ENCODE measurements at places on chromosomes 13 and 19.

- DNase-seq, result no peak
Observed at GRCh38 chr13:60220072-60220471, 56.3 kb upstream of the DIAPH3 start.

DNA sequence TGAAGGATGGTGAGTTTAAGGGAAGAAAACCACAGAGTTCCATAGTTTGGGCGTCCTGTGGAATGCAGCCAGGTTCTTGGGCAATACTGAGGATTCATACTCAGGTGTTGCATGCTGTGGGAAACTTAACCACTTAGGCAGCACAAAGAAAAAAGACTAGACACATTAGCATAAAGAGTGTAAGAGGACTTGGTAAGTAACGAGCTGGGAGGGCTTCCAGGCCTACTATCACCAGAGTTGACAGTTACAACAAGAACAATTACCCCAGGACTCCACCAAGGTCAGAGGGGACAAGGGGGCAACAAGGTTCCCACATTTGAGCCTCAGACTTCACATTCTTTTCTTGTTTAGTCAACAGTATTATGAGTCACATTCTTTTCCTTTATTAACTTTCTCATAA is 33.2 kb downstream of the KCTD12 start:
- DNase-seq, result no peak

- no peak for DNase-seq
Observed at GRCh38 chr13:97107815-97108529, 113.7 kb upstream of the OXGR1 start.

- no peak for DNase-seq
Observed at GRCh38 chr19:55591555-55591954, 7.8 kb downstream of the FIZ1 start.

GRCh38 chr19:50531171-50531612 is 17.5 kb upstream of the ASPDH start:
- DNase-seq, result no peak

GRCh38 chr13:112764028-112764427 is 74.2 kb downstream of the ATP11A start:
- DNase-seq, result no peak

- DNase-seq, result no peak
Observed at GRCh38 chr19:6378041-6378440, 2.3 kb upstream of the PSPN start.

DNA sequence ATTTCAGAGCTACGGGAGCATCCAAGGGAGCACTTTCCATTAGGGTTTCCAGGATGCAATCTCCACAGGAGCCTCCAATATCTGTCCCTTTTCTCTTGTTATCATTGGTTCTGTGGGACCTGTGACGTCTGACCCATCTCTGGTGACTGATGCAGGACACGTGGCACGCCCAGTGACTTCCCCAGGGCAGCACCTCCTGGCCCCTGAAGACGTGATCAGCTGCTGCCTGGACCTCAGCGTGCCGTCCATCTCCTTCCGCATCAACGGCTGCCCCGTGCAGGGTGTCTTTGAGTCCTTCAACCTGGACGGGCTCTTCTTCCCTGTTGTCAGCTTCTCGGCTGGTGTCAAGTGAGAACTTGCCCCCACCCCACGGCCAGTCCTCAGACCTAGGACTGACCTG is 25.5 kb downstream of the RYR1 start:
- no peak for DNase-seq

- no peak for DNase-seq
Observed at GRCh38 chr13:51873117-51873798, 11.5 kb downstream of the CCDC70 start.

GRCh38 chr19:35216833-35217648 is 11.5 kb downstream of the FAM187B start:
- DNase-seq, result no peak

- DNase-seq, result no peak
Observed at GRCh38 chr13:114140131-114140905, 7.9 kb upstream of the RASA3 start.

DNA sequence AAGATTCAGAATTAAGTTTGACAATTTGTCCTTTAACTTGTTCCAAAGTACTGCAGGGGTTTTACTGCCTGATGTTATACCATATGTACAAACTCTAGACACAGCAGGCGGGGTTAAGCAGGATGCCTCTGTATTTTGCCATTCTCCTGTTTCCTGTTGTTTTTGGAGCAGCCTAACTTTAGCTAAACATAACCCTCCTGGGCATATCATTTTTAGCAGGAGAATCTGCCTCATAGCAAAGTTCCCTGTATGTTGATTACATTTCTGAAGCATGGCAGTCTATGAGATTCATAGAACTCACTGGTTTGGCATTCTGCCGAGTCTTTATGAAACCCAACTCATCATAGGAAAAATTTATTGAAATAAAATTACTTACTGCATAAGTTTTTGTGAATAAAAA is 5.2 kb downstream of the LHFPL6 start:
- no peak for DNase-seq

GRCh38 chr19:48784527-48784926 is 26.3 kb downstream of the BCAT2 start:
- DNase-seq, result no peak

GRCh38 chr13:79289571-79289970 is 116.5 kb downstream of the RBM26 start:
- no peak for DNase-seq

DNA sequence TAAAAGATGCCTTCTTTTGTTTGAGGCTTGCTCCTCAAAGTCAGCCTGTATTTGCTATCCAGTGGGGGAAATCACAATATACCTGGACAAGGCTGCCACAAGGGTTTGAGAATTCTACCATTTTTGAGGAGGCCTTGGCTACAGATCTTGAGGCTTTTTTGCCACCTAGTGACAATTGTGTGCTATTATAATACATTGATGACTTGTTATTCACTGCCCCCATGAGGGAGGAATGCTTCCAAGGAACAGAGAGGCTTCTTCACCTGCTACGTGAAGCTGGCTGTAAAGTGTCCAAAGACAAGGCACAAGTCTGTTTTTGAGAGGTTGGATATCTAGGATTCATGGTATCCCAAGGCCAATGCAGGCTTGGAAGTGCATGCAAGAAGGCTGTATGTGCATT is 72.5 kb downstream of the ZNF708 start:
- no peak for DNase-seq

DNA sequence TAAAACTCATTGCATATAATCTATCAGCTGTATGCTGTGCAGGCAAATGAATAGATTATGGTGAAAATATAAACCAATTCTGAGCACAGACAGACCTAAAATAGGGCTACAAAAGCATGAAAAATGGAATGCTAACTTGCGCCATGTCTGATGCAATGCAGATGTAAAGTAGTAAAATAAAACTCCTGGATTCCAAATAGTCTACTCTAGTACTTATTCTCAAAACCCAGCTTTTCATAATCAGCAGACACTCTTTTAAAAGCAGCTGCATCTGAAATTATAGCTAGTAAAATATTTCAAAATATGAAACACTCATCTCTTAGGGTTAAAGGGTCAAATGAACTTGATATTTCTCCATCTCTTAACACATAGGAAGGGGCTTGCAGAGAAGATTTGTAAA is 4.7 kb upstream of the POMP start:
- DNase-seq, result no peak

DNA sequence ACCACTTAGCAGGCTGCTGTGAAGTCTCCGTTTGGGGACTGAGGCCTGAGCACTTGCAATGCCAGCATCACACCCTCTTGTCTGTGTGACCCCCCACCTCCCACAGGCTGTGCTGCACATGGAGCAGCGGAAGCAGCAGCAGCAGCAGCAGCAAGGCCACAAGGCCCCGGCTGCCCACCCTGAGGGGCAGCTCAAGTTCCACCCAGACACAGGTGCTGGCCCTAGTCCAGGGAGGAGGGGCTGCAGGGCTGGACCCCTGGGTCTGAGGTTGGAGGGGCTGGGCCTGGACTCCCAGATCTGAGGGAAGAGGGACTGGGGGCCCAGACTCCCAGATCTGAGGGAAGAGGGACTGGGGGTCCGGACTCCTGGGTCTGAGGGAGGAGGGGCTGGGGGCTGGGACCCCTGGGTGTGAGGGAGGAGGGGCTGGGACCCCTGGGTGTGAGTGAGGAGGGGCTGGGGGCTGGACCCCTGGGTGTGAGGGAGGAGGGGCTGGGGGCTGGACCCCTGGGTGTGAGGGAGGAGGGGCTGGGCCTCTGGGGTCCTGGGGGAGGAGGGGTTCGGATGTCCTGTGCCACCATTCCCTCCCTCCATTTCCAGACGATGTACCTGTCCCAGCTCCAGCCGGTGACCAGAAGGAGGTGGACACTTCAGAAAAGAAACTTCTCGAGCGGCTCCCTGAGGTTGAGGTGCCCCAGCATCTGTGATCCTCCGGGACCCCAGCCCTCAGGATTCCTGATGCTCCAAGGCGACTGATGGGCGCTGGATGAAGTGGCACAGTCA is 11.6 kb upstream of the DHDH start:
- no peak for DNase-seq

DNA sequence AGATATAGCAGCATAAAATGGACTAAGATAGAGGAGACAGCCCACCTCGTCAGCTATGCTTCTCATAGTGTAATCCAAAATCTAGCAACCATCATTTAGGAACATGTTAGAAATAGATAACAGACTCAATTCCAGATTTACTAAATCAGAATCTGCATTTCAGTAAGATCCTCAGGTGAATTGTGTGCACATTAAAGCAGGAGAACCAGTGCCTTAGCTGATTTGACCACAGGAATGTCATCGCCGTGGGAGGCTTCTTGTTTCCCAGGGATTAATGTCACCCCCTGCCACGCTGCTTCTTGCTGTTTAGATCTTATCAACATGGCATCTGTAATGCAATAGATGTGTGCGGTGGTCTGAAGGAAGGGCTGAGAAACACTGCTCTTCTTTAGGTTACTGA is 84.0 kb downstream of the GPC5 start:
- DNase-seq, result no peak

GRCh38 chr19:49408816-49409440 is 14.3 kb downstream of the PTH2 start:
- DNase-seq, result no peak

GRCh38 chr13:35225159-35225558 is 251.3 kb downstream of the MAB21L1 start:
- DNase-seq, result no peak

GRCh38 chr13:27961227-27962085 is 7.7 kb downstream of the CDX2 start:
- DNase-seq, result no peak

GRCh38 chr19:45087531-45087930 is 5.4 kb upstream of the PPP1R37 start:
- no peak for DNase-seq

DNA sequence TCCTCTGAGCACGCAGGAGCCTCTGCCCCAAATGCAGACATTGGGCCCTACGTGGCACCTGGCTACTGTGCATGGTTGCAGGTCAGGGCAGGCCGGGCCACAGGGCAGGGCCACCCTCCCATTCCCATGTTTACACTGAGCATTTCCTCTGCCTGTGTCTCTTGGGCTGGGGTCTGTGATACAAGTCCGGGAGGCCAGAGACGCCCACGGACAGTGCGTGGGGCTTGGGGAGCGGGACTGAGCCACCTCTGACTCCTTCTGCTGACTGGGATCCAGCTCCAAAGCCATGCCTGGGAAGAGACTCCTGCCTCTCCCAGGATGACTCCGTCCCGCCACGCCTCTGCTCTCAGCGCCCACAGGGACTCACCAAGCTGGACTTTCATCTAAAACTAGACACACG is 18.8 kb downstream of the GAS6 start:
- no peak for DNase-seq

DNA sequence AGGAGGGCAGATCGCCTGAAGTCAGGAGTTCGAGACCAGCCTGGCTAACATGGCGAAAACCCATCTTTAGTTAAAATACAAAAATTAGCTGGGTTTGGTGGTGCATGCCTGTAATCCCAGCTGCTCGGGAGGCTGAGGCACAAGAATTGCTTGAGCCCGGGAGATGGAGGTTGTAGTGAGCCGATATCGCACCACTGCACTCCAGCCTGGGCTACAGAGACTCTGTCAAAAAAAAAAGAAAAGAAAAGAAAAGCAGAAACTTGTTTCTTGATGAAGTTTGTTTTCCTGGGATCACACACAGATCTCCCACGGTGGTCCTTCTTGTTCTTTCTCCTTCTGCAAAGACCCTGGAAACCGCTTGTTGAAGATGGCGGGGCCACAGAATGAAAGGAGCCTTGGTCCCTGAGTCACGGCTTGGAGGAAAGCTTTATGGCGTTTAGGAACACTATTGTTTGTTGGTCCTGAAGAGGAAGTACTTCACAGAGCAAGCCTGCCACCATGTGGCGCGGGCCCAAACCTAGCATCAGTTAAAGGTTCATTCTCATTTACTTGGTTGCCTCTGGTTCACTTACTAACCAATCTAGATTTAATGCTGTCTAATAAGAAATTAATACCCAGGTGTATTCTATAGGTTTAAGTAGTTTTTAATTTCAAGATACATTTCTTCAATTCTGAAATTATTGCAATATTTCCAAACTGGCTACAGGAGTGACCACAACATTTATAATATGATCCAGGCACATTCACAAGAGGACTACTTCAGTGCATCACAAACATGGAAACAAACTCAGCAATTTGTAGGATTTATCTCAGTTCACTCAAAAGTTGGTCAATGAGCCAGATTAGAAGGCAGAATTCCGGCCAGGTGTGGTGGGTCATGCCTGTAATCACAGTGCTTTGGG is 21.3 kb upstream of the ARL11 start:
- DNase-seq, result peak; percentile 76

GRCh38 chr19:13670846-13671245 is 93.5 kb upstream of the MRI1 start:
- no peak for DNase-seq

- DNase-seq, result no peak
Observed at GRCh38 chr13:42836930-42837690, 55.7 kb downstream of the FAM216B start.

DNA sequence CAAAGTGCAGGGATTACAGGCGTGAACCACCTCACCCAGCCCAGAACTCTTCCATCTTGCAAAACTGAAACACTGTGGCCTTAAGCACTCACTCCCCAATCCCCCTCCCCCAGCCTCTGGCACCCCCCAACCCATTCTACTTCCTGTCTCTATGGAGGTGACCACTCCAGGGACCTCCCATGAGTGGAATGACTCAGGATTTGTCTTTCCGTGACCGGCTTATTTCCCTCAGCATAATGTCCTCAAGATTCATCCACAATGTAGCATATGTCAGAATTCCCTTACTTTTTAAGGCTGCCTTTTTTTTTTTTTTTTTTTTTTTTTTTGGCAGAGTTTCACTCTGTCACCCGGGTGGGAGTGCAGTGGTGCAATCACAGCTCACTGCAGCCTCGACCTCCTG is 3.6 kb upstream of the F2RL3 start:
- no peak for DNase-seq

- no peak for DNase-seq
Observed at GRCh38 chr13:97259410-97259797, 37.3 kb downstream of the MBNL2 start.

- DNase-seq, result no peak
Observed at GRCh38 chr13:94707400-94708021, 4.8 kb downstream of the SOX21 start.

GRCh38 chr13:43986421-43986981 is 106.8 kb downstream of the LACC1 start:
- no peak for DNase-seq

DNA sequence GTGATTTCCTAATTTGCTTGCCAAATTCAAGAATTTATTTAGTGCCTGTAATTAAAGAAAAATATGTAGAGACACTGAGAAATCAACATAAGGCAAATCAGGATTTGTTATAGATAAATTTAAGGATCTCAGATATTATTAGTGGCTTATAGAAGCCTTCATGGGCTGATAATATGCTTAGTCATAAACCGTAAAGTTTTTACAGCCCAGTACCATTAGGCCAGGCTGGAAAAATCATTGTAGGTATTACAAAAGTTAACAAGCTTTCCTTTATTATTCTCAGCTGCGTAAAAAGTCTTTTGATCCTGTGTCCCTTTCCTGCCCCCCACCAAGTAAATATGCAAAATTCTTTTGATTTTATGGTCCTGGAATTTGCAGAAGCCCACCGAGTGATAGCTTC is 58.2 kb downstream of the SLITRK6 start:
- no peak for DNase-seq
